Fibroblast of lung (primary cell): ENCODE measurements at places on chromosomes 3 and 15. TPM values are rescaled to one million over a fixed set of nuclear protein-coding genes. Genes with fewer than 3 reads are reported as not detected.

Gene MFGE8
- 160 and 263 TPM in 2 replicates for total RNA-seq

Gene B3GALNT1
- 13.1 and 15.9 TPM in 2 replicates for total RNA-seq

Gene TBC1D5
- 112 and 129 TPM in 2 replicates for total RNA-seq

Gene RUVBL1
- total RNA-seq, result 59.1 and 67.2 TPM in 2 replicates

Gene FMN1
- total RNA-seq, result 27.7 and 43.8 TPM in 2 replicates

Gene CHRM5
- total RNA-seq, result not detected in 2 replicates

Gene MST1R
- total RNA-seq, result 1.5 and 3.0 TPM in 2 replicates

Gene PRSS50
- not detected in 2 replicates for total RNA-seq

Gene MCTP2
- total RNA-seq, result 5.6 and 14.5 TPM in 2 replicates

Gene HESX1
- 0.26 and 0.99 TPM in 2 replicates for total RNA-seq

Gene PLA1A
- under 0.01 and 0.26 TPM in 2 replicates for total RNA-seq

Gene LMAN1L
- not detected in 2 replicates for total RNA-seq

Gene FAM174B
- 1.0 and 2.8 TPM in 2 replicates for total RNA-seq

Gene CCDC191
- 1.8 and 3.3 TPM in 2 replicates for total RNA-seq

Gene VWA5B2
- not detected in 2 replicates for total RNA-seq

Gene GFM1
- total RNA-seq, result 27.7 and 38.6 TPM in 2 replicates

Gene DAZL
- not detected in 2 replicates for total RNA-seq

Gene HIGD2B
- 0.26 TPM in 1 of 2 replicates, not detected in the other for total RNA-seq

Gene PPP1R14D
- not detected in 2 replicates for total RNA-seq

Gene ITIH1
- not detected in 2 replicates for total RNA-seq

Gene PSMD2
- total RNA-seq, result 345 and 429 TPM in 2 replicates

Gene NR1I2
- under 0.01 TPM in 1 of 2 replicates, not detected in the other for total RNA-seq

Gene AADACL2
- under 0.01 TPM in 1 of 2 replicates, not detected in the other for total RNA-seq

Gene MESP1
- 0.26 and 1.3 TPM in 2 replicates for total RNA-seq

Gene CKMT1B
- not detected in 2 replicates for total RNA-seq

Gene ATP13A4
- under 0.01 and 0.33 TPM in 2 replicates for total RNA-seq

Gene ARPIN
- total RNA-seq, result 13.2 and 13.9 TPM in 2 replicates

Gene GATM
- total RNA-seq, result 0.17 and 0.26 TPM in 2 replicates

Gene FBXL2
- 8.7 and 16.2 TPM in 2 replicates for total RNA-seq

Gene FBXW12
- total RNA-seq, result not detected in 2 replicates

Gene EIF1B
- total RNA-seq, result 20.0 and 24.8 TPM in 2 replicates

Gene FANCD2
- 2.1 and 7.1 TPM in 2 replicates for total RNA-seq

Gene FAH
- 35.4 and 58.6 TPM in 2 replicates for total RNA-seq

Gene ACAN
- total RNA-seq, result under 0.01 TPM in 2 replicates

Gene SAMMSON
- total RNA-seq, result under 0.01 TPM in 2 replicates

Gene ARGFX
- total RNA-seq, result not detected in 2 replicates

Gene FBLN2
- 138 and 184 TPM in 2 replicates for total RNA-seq

Gene SV2B
- under 0.01 and 0.26 TPM in 2 replicates for total RNA-seq

Gene EFHB
- total RNA-seq, result 0.83 and 1.0 TPM in 2 replicates

Gene THRB
- 3.9 and 7.4 TPM in 2 replicates for total RNA-seq

Gene CCDC32
- 14.4 and 14.5 TPM in 2 replicates for total RNA-seq

Gene TNK2
- 6.9 and 10.7 TPM in 2 replicates for total RNA-seq

Gene INSYN1
- total RNA-seq, result 1.2 and 1.3 TPM in 2 replicates

Gene RNU5B-1
- not detected in 2 replicates for total RNA-seq

Gene MYEF2
- 6.2 and 13.5 TPM in 2 replicates for total RNA-seq

Gene TMEM212
- not detected in 2 replicates for total RNA-seq

Gene SERINC4
- under 0.01 and 0.17 TPM in 2 replicates for total RNA-seq

Gene TGFBR2
- total RNA-seq, result 86.5 and 93.0 TPM in 2 replicates

Gene EPHB1
- 0.50 TPM in 1 of 2 replicates, not detected in the other for total RNA-seq
